Small intestine (tissue), 16 donors: ENCODE measurements at places on chromosomes 3 and 15.

DNA sequence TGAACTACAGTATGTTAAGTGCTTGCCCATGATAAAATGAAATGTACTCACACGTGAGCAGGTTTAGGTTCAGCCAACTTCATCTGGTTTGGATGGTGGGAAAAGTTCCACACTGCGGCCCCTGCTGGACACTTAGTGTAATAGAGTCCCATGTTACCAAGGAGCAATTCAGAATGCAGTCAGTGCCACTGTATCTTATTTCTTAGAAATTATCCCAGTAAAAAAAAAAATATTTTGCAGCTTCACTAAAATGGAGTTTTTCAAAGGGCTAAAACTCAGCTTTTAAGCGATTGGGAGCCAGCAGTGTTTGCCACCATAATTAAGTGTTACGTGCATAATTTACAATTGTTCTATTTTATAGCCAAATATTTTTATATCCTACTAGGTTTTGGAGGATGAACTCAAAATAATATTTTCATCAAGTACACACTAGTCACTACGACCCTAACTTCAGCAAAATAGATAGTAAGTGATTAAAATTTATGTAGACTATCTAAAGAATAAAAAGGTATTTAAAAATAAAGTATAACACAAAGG is 371.7 kb upstream of the GBE1 start:
- peak; percentile 57 for DNase-seq

- DNase-seq, result no peak
Measured at GRCh38 chr3:148903022-148903442, 37.9 kb downstream of the CPA3 start.

GRCh38 chr15:94857466-94857865 is 626.1 kb downstream of the MCTP2 start:
- DNase-seq, result no peak

GRCh38 chr3:36480911-36481648 is 100.8 kb downstream of the STAC start:
- no peak for DNase-seq

- DNase-seq, result no peak
Measured at GRCh38 chr3:55288657-55289056, 198.4 kb downstream of the WNT5A start.

DNA sequence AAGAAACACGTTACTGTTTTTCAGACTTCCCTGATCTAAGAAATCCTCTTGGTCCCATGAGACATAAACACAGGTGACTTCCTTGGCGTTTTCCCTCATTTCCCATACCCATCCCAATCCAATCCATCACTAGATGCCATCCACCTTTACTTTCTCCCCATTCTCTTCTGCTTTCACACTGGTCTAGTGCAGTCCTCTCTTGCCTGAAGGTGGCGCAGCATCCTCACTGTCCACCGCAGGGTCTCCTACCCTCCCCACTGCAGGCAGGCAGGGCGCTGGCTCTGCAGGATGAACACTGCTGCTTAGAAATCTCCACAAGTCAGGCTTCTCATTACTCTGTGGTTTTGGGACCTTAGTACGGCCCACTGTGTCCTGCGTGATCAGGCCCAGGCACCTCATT is 58.2 kb downstream of the RAB7A start:
- DNase-seq, result no peak

DNA sequence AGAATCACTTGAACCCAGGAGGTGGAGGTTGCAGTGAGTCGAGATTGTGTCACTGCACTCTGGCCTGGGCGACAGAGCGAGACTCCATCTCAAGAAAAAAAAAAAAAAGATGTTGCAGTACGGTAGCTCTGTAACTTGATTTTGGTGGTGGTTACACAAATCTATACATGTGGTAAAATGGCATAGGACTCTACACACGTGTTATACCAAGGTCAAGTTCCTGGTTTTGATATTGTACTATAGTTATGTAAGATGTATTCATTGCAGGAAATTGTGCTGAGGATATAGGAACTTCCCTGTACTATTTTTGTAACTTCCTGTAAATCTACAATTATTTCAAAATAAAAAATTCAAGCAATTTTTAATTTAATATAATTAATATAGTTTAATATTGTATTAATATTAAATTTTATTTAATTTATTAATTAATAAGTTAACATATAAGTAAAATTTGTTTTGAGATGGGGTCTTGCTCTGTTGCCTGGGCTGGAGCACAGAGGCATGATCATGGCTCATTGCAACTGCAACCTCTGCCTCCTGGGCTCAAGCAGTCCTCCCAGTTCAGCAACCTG is 9.9 kb downstream of the MYD88 start:
- no peak for DNase-seq

GRCh38 chr3:77279276-77279675 is 239.4 kb downstream of the ROBO2 start:
- no peak for DNase-seq

GRCh38 chr3:53773611-53774368 is 72.4 kb downstream of the CHDH start:
- DNase-seq, result no peak

GRCh38 chr3:170761103-170761502 is 108.9 kb downstream of the RPL22L1 start:
- DNase-seq, result no peak

GRCh38 chr3:130276203-130276803 is 69.2 kb upstream of the COL6A5 start:
- peak; percentile 37 for DNase-seq

- no peak for DNase-seq
Measured at GRCh38 chr3:55423782-55424181, 63.3 kb downstream of the WNT5A start.

DNA sequence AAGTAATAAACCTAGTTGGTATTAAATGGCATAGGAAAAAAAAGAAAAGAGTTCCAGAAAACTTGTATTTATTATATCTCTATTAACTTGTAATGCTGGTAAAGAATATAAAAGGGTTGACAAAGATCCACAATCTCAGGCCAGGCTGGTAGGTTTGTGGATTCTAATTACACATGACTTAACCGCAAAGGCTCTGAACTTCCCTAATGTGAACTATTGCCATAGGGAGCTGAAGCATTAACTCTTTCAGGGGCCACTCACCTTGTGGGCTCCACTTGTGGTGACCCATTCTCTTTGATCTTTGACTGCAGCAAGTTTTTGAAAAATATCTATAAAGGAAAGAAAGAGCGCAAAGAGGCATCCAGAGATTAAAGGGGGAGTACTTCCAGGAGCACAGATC is 58.5 kb downstream of the NEK10 start:
- DNase-seq, result no peak

DNA sequence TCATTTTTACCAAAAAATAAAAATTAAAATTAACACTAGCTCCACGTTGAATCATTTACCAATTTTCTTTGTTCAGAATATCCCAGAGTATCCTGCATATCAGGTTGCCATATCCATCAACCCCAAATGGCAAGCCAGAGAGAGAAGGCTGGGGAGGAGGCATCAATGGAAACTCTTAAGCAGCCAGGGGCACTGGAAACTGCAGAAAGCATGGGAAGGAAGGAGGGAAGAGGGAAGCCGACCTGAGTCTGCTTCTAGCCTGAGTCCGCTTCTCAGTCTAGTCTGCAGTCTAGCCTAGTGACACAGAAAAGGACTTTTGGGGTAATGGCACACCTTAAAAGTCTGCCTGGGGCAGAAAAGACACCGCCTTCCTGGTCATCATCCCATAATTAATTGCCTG is 1.6 kb upstream of the MTHFS start:
- no peak for DNase-seq

- DNase-seq, result no peak
Measured at GRCh38 chr15:57570994-57571393, 20.7 kb upstream of the MYZAP start.

- DNase-seq, result no peak
Measured at GRCh38 chr15:29125382-29126207, 144.0 kb downstream of the NSMCE3 start.

GRCh38 chr15:99999282-100000070 is 266.2 kb upstream of the LYSMD4 start:
- DNase-seq, result no peak

DNA sequence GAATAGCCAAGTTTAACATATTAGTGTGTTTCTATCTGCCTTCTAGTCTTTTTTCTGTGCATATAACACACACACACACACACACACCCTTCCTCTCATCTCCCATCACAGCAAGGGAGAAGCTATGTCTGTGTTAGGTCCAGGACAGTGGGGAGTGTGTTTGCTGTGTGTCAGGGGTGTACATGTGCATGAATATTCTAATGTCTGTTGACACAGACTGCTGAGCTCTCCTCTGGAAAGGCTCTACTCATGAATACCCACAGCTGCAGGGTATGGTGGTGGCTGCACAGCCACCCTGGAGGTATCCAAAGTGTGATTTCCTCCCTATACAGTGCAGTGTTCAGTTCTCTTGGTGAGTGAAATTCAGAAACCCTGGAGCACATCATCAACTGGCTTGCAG is 42.9 kb downstream of the ARNT2 start:
- no peak for DNase-seq

GRCh38 chr15:64775551-64776401 is at the start of gene RBPMS2:
RBPMS2 (minus strand) TSS chr15:64775589; CDS start chr15:64775319, 270 bp downstream.
- peak; percentile 35 for DNase-seq

DNA sequence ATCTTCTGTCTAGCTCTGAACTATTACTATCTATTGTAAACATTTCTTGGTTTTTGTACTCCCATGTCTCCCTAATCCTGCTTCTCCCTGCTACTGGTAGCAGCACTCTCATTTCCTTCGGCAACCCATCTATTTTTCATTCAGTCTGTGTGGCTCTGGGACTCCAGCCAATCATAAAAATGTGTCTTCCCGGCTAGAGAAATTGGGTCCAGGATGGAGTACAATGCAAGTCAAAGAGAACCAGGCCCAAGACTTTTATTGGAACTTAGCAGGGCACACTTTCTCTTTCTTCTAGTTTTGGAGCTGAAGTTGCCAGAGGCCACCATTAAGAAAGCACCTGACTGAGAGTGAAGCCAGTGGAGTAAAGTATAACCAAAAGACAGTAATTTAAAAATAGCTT is 22.8 kb upstream of the ARHGEF26 start:
- DNase-seq, result no peak

- DNase-seq, result no peak
Measured at GRCh38 chr3:46209746-46210470, 1.8 kb upstream of the CCR1 start.

GRCh38 chr3:46469680-46470357 is 5.1 kb upstream of the LTF start:
- no peak for DNase-seq

GRCh38 chr15:66707310-66708082 is 5.5 kb downstream of the SMAD6 start:
- DNase-seq, result peak; percentile 51

DNA sequence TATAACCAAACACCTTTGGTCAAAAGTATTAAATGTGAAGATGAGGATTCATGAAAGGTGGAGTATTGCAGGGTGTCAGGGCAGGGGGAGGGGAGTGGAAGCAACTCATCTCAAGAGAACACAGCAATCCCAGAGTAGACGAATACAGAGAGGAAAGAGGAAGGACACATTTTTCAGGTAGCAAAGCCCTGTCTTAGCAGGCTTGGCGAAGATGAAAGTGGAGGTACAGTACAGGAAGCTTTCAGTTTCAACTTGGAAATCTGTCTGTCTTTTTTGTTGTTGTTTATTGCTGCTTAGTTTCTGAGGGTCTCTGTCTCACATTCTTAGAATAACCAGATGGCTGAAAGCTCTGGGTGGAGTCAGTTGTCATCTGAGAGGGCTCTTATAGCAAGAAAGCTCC is 80.8 kb upstream of the GPR149 start:
- DNase-seq, result no peak

DNA sequence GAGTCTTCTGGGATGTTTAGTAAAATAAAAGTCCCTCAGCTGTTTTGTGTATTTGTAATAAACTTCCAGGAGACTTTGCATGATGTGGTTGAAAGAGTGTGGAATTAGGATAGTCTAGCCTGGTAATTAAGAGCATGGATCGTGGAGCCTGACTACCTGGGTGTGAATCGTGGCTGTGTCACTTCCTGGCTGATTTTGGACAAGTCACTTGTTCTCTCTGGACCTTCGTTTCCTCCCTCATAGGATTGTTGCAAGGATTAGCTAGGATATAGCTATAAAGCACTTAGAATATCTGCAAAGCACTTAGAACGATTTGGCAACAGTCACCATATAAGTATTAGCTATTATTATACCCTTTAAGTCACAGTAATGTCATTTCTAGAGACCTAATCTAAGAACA is 40.2 kb downstream of the SLMAP start:
- no peak for DNase-seq
